ENCODE measurements at places on chromosomes 4 and X. TPM values are rescaled to one million over a fixed set of nuclear protein-coding genes. Genes with fewer than 3 reads are reported as not detected.

SMAD1 gene
- total RNA-seq = 20.1 TPM

DNA sequence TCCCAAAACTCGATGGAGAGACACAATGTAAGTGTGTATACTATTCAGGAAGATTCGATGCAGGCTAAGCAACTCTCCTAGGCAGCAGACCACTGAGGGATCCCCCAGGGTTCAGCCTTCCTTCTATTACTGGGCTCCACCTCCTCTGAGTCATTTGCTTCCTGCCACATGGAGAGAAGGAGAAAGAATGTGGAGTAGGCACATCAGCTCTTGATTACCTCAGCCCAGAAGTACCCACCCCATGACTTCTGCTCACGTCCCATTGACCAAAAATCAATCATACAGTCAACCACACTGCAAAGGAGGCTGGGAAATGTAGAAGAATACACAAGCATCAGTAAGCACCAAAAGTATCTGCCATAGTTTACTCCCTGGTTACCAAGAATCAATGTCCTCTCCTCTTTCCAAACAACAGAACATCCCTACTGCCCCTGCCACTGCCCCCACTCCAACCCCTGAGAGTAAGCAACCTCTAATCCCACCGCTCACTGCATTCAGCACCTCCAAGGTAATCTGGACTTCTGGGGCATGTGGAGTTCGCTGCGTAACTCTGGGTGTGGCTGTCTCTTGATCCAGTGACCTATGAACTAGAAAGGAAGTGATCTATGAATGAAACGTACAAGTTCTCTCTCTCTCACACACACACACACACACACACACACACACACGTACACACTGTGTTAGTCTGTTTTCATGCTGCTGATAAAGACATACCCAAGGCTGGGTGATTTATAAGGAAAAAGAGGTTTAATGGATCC lies 91.2 kb upstream of the C1QTNF7 start:
- no peaks in the 10 kb centered on the region for H3K27me3 ChIP-seq
- H3K4me3 ChIP-seq = no peak overlapping the region
- no peak for DNase-seq
- no peaks in the 10 kb centered on the region for H3K4me1 ChIP-seq

- H3K36me3 ChIP-seq = no peaks in the 10 kb centered on the region
- peak overlapping the region; percentile 70 for H3K4me3 ChIP-seq
- H3K27ac ChIP-seq = peak overlapping the region; percentile 94
- no peaks in the 10 kb centered on the region for H3K4me1 ChIP-seq
- no peaks in the 10 kb centered on the region for H3K27me3 ChIP-seq
- DNase-seq = no peak
Observed at GRCh38 chr4:173170182-173170778, 1.7 kb downstream of the GALNT7 start.

NDST3 gene
- not detected for total RNA-seq

KCNIP4 gene
- total RNA-seq = not detected

- no peaks in the 10 kb centered on the region for H3K4me1 ChIP-seq
- no peaks in the 10 kb centered on the region for H3K27me3 ChIP-seq
- no peak for DNase-seq
Observed at GRCh38 chrX:9829308-9830267, 43.4 kb downstream of the SHROOM2 start.

- no peaks in the 10 kb centered on the region for H3K27me3 ChIP-seq
- no peaks in the 10 kb centered on the region for H3K36me3 ChIP-seq
- no peak for DNase-seq
- peak overlapping the region; percentile 94 for H3K27ac ChIP-seq
Observed at GRCh38 chr4:140372751-140373327, 607 bp upstream of the SCOC start.

GRCh38 chrX:23822397-23822796 lies 39.4 kb downstream of the SAT1 start:
- H3K27me3 ChIP-seq = no peaks in the 10 kb centered on the region
- no peak overlapping the region for H3K27ac ChIP-seq
- no peak overlapping the region for H3K4me3 ChIP-seq
- no peaks in the 10 kb centered on the region for H3K4me1 ChIP-seq
- H3K36me3 ChIP-seq = no peaks in the 10 kb centered on the region
- no peak for DNase-seq

All from ascending aorta (tissue), 2 donors.